ENCODE measurements at places on chromosomes 1 and 21.

GRCh38 chr1:3403011-3403345 lies 51.5 kb upstream of the ARHGEF16 start:
- DNase-seq = no peak

- DNase-seq = no peak
These were observed 5.9 kb upstream of the MPL start for GRCh38 chr1:43331688-43332087.

- peak; percentile 46 for DNase-seq
These were observed 16.9 kb upstream of the GNG12 start for GRCh38 chr1:67850151-67850551.

GRCh38 chr1:10903821-10904220 lies 107.4 kb upstream of the CASZ1 start:
- DNase-seq = no peak

DNA sequence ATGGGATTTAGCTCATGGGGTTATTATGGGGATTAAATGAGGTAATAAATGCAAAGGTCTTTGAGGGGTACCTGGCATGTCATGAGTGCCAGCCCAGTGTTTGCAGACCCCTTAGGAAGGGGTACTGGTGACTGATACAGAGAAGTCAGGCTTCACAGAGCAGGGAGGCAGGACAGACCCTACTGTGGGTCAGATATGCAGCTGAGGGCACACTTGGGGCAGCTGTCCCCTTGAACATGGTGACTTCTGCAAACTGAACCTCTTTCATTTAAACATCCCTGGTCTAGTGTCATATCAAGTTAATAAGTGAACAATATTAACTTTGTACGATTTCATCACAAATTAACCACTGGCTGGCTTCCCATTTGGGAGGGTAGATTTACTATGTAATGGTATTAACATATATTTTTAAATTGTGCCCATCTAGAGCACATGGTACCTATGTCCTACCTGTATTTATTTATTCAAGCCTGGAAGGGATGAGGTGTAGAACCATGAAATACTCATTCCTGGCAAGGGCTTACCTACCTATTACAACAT lies 25.9 kb downstream of the STPG1 start:
- no peak for DNase-seq

DNA sequence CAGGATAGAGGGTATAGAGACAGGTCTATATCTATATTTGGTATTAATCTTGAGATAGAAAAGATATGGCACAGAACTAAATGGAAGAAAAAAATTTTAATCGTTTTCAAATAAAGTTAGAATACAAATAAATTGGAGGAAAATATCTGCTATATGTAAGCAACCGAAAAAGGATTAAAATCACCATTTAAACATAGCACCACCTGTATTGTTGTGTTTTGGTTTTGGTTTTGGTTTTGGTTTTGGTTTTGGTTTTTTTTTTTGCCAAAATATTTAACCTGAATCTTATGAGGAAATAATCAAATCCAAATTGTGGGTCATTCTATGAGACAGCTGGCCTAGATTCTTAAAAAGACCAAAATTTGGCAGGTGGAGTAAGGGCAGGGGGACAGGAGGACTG lies 28.5 kb upstream of the ANGPTL1 start:
- DNase-seq = no peak

- no peak for DNase-seq
These were observed 36.3 kb upstream of the S1PR1 start for GRCh38 chr1:101200513-101200912.

GRCh38 chr1:8925960-8926359 lies 19.7 kb upstream of the CA6 start:
- DNase-seq = no peak

DNA sequence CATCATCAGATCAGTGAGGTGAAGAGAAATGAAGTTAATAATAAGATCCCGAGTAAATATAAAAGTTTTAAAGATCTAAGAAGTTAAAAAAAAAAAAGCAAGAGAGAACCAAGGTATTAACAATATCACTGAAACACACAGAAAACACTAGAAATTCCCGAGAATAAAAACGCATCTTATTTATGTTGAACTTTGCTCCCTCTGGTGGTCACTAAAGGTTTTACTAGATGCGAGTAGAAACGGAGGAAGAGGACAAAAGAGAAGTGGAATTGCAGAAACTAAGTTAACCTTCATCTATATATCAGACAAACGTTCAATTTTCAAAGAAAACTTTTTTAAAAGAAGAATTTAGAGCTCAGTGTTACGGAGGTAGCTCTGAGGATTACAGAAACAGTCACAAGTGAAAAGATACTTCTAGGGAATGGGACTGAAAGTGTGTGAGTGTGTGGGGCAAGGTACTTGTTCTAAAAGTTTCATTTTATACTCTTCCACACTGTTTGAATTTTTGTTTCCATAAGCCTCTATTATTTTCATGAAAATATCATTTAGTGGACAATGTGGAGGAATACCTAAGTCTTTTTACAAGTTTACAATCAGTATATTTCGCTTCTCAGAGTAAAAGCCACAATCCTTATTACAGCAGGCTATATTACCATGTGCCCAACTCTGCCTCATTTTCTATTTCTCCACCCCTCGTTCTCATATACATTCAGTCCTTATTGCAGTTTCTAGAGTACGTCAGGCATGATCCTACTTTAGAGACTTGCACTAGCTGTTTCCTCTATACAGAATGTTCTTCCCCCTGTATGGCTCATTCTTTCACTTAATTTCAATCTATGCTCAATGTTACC lies 19.7 kb downstream of the ACBD6 start:
- DNase-seq = no peak

- no peak for DNase-seq
These were observed 92.2 kb upstream of the TMPRSS2 start for GRCh38 chr21:41600116-41600515.

DNA sequence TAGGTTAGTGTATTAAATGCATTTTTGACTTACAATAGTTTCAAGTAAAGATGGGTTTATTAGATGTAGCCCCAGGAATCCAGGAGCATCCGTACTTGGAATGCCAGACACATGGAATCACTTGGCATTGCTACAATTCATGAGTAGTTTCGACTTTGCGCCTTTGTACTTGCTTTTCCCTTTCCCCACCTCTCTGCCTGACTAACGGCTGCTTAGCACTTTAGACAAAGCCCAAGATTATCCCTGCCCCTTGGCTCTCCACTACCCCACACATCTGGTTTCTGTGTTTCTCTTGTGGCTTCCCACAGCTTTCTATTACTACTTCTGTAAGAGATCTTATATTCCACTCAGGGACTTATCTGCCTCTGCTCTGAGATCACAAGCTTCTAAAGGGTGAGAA lies 397.7 kb upstream of the POU3F1 start:
- DNase-seq = no peak

DNA sequence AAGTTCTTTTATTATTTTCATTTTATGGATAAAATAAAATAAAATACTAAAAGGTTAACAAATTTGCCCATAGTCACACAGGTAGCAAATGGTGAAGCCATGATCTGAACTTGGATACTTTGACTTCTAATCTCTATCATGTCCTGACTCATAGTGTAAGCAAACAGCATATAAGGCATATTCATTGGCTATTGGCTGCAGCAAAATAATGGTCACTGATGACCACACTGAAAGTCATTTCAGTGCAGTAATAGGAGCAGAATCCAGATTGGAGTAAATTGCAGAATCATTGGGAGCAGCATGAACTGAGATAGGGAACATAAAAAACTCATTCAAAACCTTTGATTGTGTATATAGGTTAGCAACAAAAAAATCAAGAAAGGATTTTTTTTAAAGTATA lies 262.9 kb downstream of the PLA2G4A start:
- DNase-seq = no peak

DNA sequence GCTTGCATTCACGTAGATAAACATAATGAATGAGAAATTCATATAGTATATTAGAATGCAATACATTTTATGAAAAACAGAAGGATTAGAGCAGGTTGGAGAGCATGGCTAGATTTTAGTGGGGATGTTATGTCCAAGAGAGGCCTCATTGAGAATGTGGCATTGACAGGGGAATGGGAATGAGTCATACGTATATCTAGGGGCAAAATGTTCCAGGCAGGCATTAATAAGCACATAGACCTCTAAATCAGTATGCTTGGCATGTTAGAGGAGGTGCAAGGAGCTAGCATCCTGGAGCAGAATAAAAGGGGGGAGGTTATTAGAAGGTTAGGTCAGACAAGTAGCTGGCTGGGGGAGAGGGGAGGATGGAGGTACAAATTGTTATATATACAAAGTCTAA lies 93.0 kb downstream of the USH2A start:
- no peak for DNase-seq

GRCh38 chr1:7177021-7177420 lies 391.8 kb downstream of the CAMTA1 start:
- no peak for DNase-seq

GRCh38 chr1:236800002-236800620 lies 5.0 kb downstream of the MTR start:
- DNase-seq = no peak

Measured in NCI-H1436 treated with DMSO at 0.1 percent for 48 hours (cell line).